Heart right ventricle (tissue), 16 donors: ENCODE measurements at places on chromosomes 7 and 10. TPM values are rescaled to one million over a fixed set of nuclear protein-coding genes. Genes with fewer than 3 reads are reported as not detected.

GRCh38 chr7:50791938-50792341, 9.2 kb upstream of the GRB10 start:
- no peak for DNase-seq

- peak; percentile 84 for DNase-seq
These were observed at the start of gene ARPC1B for GRCh38 chr7:99374111-99375064. ARPC1B (plus strand) TSS chr7:99374730; CDS start chr7:99385715, 10,985 bp downstream.

DNA sequence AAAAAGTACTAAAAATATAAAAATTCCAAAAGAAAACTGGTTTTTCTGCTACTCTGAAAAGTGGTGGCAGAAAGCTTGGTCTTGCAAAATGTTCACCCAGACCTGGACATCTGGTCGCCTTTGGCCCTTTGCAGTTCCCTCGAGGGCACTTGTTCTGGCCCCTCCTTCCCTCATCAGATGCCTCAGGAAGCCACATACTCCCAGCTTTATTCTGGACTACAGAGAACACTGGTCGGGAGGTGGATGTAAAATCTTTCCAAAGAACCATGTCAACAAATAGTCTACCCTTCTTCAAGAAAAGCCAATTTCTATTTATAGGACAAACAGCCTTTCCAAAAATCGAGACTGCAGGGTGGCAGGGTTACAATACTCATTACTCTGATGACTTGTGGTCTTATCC, 726.1 kb downstream of the TNS3 start:
- DNase-seq = no peak

DNA sequence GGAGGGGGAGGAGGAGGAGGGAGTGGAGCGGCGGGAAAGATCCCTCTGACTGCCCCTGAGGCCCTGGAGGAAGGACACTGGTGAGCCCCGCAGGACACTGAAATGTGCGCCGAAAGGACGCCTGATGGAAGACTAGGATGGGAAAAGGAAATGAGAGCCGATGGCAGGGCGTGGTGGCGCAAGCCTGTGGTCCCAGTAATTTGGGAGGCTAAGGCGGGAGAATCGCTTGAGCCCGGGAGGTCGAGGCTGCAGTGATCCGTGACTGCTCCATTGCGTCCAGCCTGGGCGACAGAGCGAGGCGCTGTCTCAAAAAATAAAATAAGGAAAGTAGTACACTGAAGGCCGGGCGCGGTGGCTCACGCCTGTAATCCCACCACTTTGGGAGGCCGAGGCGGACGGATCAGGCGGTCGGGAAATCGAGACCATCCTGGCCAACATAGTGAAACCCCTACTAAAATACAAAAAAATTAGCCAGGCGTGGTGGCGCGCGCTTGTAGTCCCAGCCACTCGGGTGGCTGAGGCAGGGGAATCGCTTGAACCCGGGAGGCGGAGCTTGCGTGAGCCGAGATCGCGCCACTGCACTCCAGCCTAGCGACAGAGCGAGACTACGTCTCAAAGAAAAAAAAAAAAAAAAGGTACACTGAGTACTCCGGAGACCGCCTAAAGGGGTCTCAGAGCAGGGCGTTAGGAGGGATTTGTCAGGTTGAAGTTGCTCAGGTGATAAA, 561 bp upstream of the HNRNPF start:
- DNase-seq = peak; percentile 56

GRCh38 chr7:28311670-28312069, 100.6 kb upstream of the CREB5 start:
- no peak for DNase-seq

The MOSPD3 gene
- 9.2 TPM for total RNA-seq
